ENCODE measurements at places on chromosomes 7 and 10.
A peak's percentile ranks its signal among the peaks of the same experiment; 100 is the strongest.

DNA sequence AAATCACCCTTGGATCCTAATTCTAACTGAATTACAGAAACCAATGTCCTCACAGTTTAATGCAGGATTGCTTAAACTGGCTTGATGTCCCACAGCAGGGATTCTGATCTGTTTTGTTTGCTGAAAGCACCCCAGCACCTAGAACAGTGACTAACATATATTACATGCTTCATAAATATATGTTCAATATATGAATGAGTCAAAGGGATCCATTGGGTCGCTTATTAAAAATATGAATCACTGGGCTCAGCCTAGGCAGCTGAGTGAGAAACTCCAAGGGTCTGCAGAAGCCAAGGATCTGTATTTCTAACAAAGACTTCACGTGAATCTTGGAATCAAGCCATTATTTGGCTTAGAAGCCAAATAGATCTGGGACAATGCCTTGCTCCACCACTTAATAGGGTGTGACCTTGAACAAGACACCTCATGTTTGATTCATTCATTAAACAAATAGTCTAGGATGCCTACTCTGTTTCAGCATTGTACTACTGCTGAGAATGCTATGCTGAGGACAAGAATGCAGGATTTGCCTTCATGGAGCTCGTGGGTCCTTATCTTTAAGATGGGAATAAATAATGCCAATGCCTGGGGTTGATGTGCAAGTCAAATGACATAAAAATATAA lies 103.4 kb upstream of the DLX6 start:
- no peak for DNase-seq

GRCh38 chr10:89351780-89352597 lies 24.2 kb downstream of the IFIT3 start:
- peak; percentile 11 for DNase-seq

DNA sequence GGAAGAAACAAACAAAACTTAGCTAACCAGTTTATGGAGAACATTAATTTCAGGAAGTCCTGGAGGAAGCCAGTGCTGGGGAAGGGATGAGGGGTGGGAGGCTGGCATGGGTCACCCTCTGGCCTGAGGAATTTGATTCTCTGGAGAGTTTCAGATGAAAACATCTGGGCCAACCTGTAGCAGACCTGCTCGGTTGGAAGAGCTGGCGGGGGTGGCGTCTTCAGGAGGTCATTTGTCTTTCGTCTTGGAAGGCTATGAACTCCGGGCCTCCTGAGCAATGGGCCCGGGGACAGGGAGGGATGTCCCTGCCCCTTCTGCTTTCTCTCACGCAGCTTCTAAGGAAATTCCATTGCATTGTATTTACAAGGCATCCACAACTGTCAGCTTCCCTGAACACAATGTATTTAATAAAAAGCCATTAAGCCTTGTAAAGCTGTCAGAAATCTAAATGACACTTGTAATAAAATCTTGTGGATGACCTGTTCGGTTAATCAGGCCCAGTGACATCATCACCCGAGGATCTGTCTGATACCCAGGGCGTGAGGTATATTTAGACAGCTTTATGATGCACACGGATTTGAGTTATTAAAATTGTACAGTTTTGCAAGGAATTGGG lies 250.5 kb downstream of the RAB11FIP2 start:
- DNase-seq, result peak; percentile 19

GRCh38 chr7:47806701-47807103 lies 141.6 kb downstream of the PKD1L1 start:
- no peak for DNase-seq

DNA sequence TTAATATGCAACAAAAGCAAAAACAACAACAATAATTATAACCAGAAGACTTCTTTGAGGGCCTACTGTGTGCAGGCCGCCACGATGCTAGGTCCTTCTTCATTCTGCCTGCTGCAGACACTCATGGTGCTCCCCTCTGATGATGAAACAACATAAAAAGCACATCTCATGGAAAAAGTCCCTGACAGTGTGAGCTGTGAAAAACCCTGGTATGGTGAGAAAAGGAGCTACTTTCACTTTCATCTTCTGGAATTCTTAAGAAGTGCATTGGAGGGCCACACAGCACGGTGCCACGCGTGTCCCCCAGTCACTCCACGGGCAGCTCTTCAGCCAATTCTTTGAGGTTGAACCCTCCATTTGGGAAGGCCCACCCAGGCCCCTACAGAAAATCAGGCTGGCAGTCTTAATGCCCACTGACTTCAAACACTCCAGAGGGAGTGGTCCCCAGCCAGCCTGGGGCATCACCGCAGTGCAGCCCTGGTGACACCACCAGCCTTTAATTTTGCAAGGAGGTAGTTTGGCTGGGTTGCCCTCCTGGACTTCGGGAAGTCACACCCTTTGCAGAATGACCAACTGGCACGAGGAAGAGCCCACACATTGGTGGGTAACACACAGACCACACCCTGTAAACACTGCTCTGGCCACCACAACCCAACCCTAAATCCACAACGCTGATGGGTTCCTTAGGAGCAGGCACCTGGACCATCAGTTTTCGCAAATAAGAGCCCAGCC lies 7.7 kb downstream of the KCNMA1 start:
- no peak for DNase-seq

- DNase-seq, result no peak
Observed at GRCh38 chr10:60508831-60509230, 119.2 kb upstream of the ANK3 start.

GRCh38 chr7:139886206-139886605 lies 57.1 kb downstream of the TBXAS1 start:
- no peak for DNase-seq

DNA sequence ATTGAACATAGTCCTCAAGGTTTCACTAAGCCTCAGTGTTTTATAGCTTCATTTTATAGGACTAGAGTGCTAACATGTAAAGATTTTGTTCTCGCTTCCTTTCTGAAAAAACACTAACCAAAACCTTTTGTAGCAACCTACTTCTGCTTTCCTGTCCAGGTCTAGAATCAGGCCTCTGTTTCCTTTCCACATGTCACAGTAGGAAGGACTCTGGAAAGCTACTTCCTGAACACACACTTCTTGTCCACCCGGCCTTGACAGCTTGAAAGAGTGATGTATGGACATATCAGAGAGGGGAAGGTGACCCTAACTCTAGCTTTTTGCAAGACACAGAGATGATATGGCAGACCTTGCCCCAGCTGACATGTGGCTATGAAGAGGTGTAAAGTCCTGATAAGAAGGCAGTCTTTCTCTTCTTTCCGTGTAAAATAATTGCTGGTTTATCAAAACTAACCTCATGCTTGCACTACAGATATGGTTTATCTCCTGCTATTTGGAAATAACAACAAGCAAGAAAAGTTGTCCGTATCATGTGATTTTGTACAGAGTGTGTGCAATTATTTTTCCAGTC lies 175.4 kb downstream of the SKAP2 start:
- no peak for DNase-seq

All from ELF-1 (cell line).